ENCODE measurements at places on chromosomes 2 and 18. TPM values are rescaled to one million over a fixed set of nuclear protein-coding genes. Genes with fewer than 3 reads are reported as not detected.

- no peak overlapping the region for H3K27ac ChIP-seq
- no peaks in the 10 kb centered on the region for H3K27me3 ChIP-seq
- no peak for DNase-seq
These were observed 61.2 kb upstream of the CUL3 start for GRCh38 chr2:224646242-224646846.

GRCh38 chr2:127790694-127791529 is 20.1 kb downstream of the WDR33 start:
- no peaks in the 10 kb centered on the region for H3K27me3 ChIP-seq
- no peak overlapping the region for H3K4me3 ChIP-seq
- no peak overlapping the region for H3K27ac ChIP-seq
- peaks cover 16% of the 10 kb centered on the region for H3K36me3 ChIP-seq

- peaks cover 24% of the 10 kb centered on the region for H3K36me3 ChIP-seq
- peak overlapping the region; percentile 25 for H3K4me3 ChIP-seq
- H3K4me1 ChIP-seq = peaks cover 95% of the 10 kb centered on the region
- H3K27ac ChIP-seq = peak overlapping the region; percentile 78
- DNase-seq = no peak
- no peaks in the 10 kb centered on the region for H3K27me3 ChIP-seq
These were observed 19.2 kb downstream of the CDC42EP3 start for GRCh38 chr2:37652199-37652640.

GRCh38 chr18:43129946-43130524 is 14.6 kb upstream of the RIT2 start:
- H3K4me1 ChIP-seq = no peaks in the 10 kb centered on the region
- no peak overlapping the region for H3K27ac ChIP-seq
- H3K4me3 ChIP-seq = no peak overlapping the region
- DNase-seq = no peak
- no peaks in the 10 kb centered on the region for H3K36me3 ChIP-seq

DNA sequence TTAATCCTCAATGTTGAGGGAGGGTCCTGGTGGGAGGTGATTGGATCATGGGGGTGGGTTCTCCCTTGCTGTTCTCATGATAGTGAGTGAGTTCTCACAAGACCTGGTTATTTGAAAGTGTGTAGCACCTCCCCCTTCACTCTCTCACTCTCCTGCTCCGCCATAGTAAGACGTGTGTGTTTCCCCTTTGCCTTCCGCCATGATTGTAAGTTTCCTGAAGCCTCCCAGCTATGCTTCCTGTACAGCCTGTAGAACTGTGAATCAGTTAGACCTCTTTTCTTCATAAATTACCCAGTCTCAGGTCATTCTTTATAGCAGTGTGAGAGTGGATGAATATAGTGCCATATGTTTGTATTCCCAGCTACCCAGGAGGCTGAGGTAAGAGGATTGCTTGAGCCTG is 9.6 kb downstream of the IL1B start:
- DNase-seq = no peak
- no peaks in the 10 kb centered on the region for H3K27me3 ChIP-seq
- H3K4me3 ChIP-seq = no peak overlapping the region
- no peaks in the 10 kb centered on the region for H3K36me3 ChIP-seq
- H3K27ac ChIP-seq = no peak overlapping the region

The FAP gene
- not detected for total RNA-seq

The CHPF gene
- total RNA-seq = 4.7 TPM

DNA sequence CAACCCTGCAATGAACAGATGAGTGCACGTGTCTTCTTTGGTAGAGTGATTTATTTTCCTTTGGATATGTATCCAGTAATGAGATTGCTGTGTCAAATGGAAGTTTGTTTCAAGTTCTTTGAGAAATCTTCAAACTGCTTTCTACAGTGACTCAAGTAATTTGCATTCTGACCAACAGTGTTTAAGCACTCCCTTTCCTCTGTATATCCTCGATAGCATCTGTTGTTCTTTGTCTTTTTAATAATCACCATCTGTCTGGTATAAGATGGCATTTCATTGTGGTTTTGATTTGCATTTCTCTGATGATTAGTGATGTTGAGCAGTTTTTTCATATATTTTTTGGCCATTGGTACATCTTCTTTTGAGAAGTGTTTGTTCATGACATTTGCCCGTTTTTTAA is 1608.3 kb upstream of the ZEB2 start:
- no peaks in the 10 kb centered on the region for H3K36me3 ChIP-seq
- DNase-seq = no peak
- no peaks in the 10 kb centered on the region for H3K27me3 ChIP-seq
- H3K4me3 ChIP-seq = no peak overlapping the region
- H3K4me1 ChIP-seq = no peaks in the 10 kb centered on the region

- no peak for DNase-seq
- H3K4me3 ChIP-seq = no peak overlapping the region
- no peaks in the 10 kb centered on the region for H3K4me1 ChIP-seq
- no peak overlapping the region for H3K27ac ChIP-seq
- H3K27me3 ChIP-seq = no peaks in the 10 kb centered on the region
These were observed 352.6 kb downstream of the TNS1 start for GRCh38 chr2:217650229-217650628.

GRCh38 chr18:10405014-10405493 is 49.4 kb upstream of the APCDD1 start:
- no peaks in the 10 kb centered on the region for H3K36me3 ChIP-seq
- no peak overlapping the region for H3K4me3 ChIP-seq
- DNase-seq = no peak
- H3K4me1 ChIP-seq = peaks cover 13% of the 10 kb centered on the region
- H3K27me3 ChIP-seq = peaks cover 4% of the 10 kb centered on the region
- no peak overlapping the region for H3K27ac ChIP-seq

GRCh38 chr2:202529389-202529788 is 105.4 kb upstream of the FAM117B start:
- no peak for DNase-seq
- H3K27me3 ChIP-seq = no peaks in the 10 kb centered on the region
- H3K4me1 ChIP-seq = no peaks in the 10 kb centered on the region
- H3K27ac ChIP-seq = no peak overlapping the region
- H3K36me3 ChIP-seq = peaks cover 17% of the 10 kb centered on the region

DNA sequence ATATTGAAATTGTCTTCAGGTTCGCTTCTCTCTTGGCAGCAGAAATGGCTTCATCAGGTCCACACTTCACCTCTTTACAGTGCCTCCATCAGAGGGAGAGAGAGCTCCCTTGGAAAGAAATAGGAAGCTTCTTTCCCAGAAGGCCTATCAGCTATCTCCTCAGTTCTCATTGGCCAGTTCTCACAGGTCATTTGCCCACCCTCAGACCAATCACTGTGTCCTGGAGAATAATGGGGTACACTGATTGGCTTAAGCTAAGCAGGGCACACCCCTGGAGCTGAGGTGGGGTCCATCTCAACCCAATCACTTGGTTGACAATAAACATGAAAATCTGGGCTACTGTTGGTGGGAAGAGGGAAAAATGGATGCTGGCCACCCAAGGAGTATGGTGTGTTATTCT is 5.2 kb downstream of the GNLY start:
- H3K4me3 ChIP-seq = no peak overlapping the region
- H3K27me3 ChIP-seq = no peaks in the 10 kb centered on the region
- H3K4me1 ChIP-seq = peaks cover 16% of the 10 kb centered on the region
- H3K27ac ChIP-seq = no peak overlapping the region
- no peak for DNase-seq
- no peaks in the 10 kb centered on the region for H3K36me3 ChIP-seq

The GCA gene
- 31.3 TPM for total RNA-seq

GRCh38 chr2:59921743-59922142 is 631.7 kb downstream of the BCL11A start:
- peaks cover 5% of the 10 kb centered on the region for H3K27me3 ChIP-seq
- no peaks in the 10 kb centered on the region for H3K4me1 ChIP-seq

The CAPG gene
- 213 TPM for total RNA-seq

GRCh38 chr2:175743011-175743410 is 259.1 kb downstream of the LNPK start:
- DNase-seq = no peak
- H3K36me3 ChIP-seq = no peaks in the 10 kb centered on the region
- no peaks in the 10 kb centered on the region for H3K27me3 ChIP-seq
- H3K4me3 ChIP-seq = no peak overlapping the region
- H3K4me1 ChIP-seq = no peaks in the 10 kb centered on the region

DNA sequence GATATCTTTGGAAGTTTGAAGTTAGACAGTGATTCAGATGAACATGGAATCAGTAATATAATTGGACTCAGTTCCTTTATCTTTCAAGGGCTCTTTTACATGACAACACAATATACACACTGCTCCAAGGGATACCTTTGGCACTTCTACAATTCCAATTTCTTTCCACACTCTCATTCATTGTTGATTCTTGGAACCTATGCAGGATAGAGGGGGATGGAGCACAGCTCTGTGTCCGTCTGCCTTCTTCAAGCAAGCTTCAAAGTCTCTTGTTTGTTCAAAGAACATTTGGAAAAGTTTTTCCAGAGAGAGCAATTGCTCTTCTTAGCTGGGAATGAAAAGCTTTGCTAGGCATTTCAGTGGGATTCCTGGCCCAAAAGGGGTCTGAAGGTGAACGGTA is 276.2 kb upstream of the ZEB2 start:
- no peaks in the 10 kb centered on the region for H3K4me1 ChIP-seq
- no peak overlapping the region for H3K4me3 ChIP-seq
- no peaks in the 10 kb centered on the region for H3K36me3 ChIP-seq
- no peaks in the 10 kb centered on the region for H3K27me3 ChIP-seq
- DNase-seq = no peak
- H3K27ac ChIP-seq = no peak overlapping the region

The KYNU gene
- 43.8 TPM for total RNA-seq

DNA sequence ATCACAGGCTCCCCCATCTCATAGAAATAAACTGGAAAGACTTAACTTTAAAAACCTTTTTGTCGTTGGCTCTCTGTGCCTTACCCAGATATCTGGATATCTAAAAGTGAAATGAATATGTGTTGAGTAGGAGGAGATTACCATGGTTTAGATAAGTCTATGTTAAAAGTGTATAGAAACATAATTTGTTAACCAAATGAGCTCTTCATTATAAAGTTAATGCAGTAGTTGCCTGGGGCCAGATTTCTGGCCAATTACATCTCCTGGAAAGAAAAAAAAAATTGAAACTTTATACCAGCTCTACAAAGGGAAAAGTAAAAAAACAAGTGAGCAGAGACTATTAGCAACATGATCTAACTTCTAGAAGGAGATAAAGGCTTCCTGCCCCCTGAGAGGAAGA is 259.6 kb upstream of the UBE2E3 start:
- H3K27ac ChIP-seq = no peak overlapping the region
- H3K36me3 ChIP-seq = no peaks in the 10 kb centered on the region
- H3K27me3 ChIP-seq = peaks cover 2% of the 10 kb centered on the region
- DNase-seq = no peak
- H3K4me1 ChIP-seq = no peaks in the 10 kb centered on the region

The MAP2 gene
- total RNA-seq = 1.9 TPM

GRCh38 chr2:218867900-218868299 is 8.3 kb downstream of the WNT6 start:
- H3K27me3 ChIP-seq = peaks cover 58% of the 10 kb centered on the region
- DNase-seq = no peak
- no peak overlapping the region for H3K27ac ChIP-seq
- no peaks in the 10 kb centered on the region for H3K36me3 ChIP-seq

The PIGN gene
- total RNA-seq = 26.4 TPM

- no peak for DNase-seq
- H3K4me3 ChIP-seq = no peak overlapping the region
- H3K27me3 ChIP-seq = peaks cover 4% of the 10 kb centered on the region
- no peak overlapping the region for H3K27ac ChIP-seq
- H3K36me3 ChIP-seq = no peaks in the 10 kb centered on the region
- H3K4me1 ChIP-seq = no peaks in the 10 kb centered on the region
These were observed 231.5 kb downstream of the NYAP2 start for GRCh38 chr2:225630824-225631533.

The UGT1A9 gene
- total RNA-seq = not detected

- DNase-seq = no peak
- no peaks in the 10 kb centered on the region for H3K4me1 ChIP-seq
- H3K4me3 ChIP-seq = no peak overlapping the region
- no peak overlapping the region for H3K27ac ChIP-seq
- H3K27me3 ChIP-seq = no peaks in the 10 kb centered on the region
These were observed 36.8 kb downstream of the ANKMY1 start for GRCh38 chr2:240520974-240521350.

DNA sequence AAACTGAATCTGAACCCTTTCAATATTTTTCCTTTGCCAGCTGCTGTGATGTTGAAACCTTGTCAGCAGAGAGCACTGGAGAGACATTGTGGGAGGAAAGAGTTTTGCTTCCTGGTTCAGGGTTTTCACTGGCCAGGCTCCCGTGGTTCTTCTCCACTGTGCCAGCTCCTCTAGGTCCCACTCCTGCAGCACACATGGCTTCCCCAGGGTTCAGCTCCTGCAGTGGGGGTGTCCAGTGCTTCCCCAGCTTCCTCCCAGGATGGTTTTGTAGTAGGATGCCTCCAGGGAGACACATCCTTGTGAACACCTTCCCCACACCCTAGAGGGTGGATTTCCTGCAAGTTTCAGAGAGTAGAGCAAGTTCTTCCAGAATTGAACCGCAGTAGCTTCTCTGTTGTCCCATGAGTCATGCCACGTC is 24.0 kb upstream of the SULT1C3 start:
- no peak for DNase-seq
- H3K36me3 ChIP-seq = no peaks in the 10 kb centered on the region
- H3K27me3 ChIP-seq = peaks cover 2% of the 10 kb centered on the region
- no peak overlapping the region for H3K27ac ChIP-seq
- no peak overlapping the region for H3K4me3 ChIP-seq
- H3K4me1 ChIP-seq = no peaks in the 10 kb centered on the region

The TGFBRAP1 gene
- total RNA-seq = 25.0 TPM

DNA sequence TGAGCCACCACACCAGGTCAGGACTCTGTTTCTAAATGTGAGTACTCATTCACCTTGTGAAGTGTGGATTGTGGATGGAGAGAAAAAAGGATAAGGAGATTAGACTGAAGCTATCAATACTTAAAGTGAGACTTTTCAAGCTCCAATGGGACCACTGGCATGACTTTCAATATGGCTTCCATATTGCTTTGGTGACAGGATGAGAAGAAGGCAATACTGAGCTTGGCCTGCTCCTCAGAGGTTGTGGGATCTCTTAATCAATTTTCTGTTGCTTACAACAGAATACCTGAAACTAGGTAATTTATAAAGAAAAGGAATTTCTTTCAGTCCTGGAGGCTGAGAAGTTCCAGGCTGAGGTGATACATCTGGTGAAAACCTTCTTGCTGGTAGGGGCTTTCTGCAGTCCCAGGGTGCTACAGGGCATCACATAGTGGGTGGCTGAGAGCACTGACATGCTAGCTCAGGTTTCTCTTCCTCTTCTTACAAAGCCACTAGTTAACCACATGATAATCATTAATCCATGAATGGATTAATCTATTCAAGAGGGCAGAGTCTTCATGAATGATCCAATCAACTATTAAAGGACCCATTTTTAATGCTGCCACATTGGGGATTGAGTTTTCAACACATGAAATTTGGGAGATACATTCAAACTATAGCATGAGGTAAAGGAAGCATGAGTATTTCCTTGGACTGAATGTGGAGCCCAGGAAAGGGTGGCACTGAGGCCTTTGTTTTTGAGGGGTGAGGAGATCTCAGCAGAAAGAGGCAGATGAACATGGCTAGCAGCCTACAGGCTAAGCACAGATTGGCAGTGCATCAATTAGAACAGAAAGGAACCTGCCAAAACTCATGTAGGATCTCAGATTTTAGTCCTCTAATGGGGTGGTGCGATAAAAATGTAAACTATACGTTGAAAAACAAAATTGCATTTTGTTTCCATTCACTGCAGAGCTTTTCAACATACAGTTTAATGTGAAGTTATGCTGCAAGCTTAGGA is 274.5 kb downstream of the PIK3C3 start:
- H3K4me3 ChIP-seq = no peak overlapping the region
- no peak for DNase-seq
- H3K27me3 ChIP-seq = no peaks in the 10 kb centered on the region
- no peaks in the 10 kb centered on the region for H3K36me3 ChIP-seq
- H3K4me1 ChIP-seq = no peaks in the 10 kb centered on the region

The TLX2 gene
- not detected for total RNA-seq

The SIX2 gene
- not detected for total RNA-seq
